ENCODE measurements at places on chromosomes 5 and 9. TPM values are rescaled to one million over a fixed set of nuclear protein-coding genes. Genes with fewer than 3 reads are reported as not detected.

DNA sequence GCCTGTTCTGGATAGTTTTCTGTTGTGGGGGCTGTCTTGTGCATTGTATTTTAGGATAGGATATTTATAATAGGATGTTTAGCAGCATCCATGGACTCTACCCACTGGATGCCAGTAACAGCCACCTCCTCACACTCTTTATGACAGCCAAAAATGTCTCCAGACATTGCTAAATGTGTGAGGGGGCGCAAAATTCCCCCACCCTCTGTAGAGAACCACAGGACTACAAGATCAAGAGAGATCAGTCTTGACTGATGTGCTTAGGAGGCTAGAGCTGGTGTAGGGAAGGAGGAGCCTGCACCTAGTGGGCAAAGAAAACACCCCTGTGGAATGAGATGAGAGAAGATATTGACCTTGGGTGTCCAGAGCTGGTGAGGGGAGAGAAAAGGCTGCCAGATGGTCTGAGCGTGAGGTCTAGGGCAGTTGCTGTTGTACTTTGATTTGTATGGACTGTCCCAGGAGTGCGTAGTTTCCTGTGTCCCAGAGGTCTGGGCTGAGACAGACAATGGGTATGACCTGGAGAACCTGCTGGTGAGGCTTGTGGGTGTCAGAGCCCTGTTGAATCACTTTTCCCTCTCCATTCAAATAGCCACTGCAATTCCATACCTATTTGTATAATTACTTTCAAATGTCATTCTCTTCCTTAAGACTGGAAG, 16.3 kb downstream of the DAPK1 start:
- no peak for DNase-seq

- DNase-seq, result no peak
Observed at GRCh38 chr5:66518753-66519152, 77.4 kb upstream of the MAST4 start.

DNA sequence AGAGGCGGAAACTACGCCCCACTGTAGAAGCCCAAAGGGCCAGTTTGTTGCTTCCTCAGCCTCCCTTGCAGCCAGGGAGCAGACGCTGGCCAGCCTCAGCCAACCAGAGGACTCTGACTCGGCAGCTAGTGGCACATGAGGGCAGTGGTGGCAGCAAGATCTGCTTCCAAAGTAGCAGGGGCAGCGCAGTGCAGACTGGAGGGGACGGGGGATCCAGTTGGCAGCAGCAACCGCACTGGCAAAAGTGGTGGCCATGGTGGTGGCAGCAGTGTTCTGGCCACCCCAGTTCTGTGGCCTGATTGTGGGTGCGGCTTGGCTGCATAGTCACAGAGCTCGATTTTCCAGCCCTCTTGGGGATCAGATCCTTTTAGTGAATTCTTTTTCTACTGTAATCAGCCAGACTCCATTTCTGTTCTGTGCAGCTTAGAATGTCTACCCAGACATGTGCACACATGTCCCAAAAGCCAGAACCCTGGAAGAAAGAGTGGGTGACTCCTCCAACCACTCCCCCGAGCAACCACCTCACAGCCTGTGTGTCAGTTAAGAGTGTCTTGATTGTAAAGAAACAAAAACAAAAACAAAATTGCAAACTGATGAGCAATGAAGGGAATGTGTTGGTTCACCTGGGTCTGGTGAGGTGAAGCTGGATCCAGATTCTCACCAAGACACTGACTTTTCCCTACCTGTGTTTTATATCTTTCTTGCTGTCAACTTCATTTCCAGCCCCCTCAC, 11.0 kb upstream of the ZBTB43 start:
- DNase-seq, result no peak

DNA sequence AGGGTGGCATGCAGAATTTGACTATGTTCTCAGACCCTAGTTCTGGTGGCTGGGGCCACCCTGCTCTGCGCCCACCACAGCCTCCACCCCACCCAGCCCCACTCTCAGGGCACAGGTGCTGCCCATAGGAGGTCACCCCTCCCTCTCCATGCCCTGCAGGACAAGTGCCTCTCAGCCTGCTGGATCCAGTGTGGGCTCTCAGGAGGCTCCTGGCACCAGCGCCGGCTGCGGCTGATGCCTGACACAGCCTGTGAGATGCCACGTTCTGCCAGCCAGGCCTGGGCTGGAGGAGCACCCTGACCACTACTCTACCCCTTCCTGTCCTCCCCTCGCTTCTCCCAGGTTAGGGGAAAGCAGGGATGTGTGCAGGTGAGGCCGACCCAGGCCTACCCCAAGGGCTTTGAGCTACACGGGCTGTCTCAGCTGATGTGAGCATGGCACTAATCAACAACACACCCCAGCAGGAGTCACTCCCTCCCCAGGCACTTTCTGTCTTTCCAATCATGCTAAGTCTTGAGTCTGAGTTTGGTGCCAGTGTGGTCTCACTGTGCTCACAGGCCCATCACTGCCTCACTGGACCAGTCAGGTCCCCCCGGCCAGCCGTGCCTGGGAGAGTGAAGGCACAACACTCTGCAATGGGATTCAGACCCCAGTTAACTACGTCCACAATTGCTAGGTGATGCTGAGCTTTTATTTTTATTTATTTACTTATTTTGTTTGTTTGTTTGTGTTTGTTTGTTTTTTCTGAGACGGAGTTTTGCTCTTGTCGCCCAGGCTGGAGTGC, 12.1 kb upstream of the BARX1 start:
- DNase-seq, result no peak

DNA sequence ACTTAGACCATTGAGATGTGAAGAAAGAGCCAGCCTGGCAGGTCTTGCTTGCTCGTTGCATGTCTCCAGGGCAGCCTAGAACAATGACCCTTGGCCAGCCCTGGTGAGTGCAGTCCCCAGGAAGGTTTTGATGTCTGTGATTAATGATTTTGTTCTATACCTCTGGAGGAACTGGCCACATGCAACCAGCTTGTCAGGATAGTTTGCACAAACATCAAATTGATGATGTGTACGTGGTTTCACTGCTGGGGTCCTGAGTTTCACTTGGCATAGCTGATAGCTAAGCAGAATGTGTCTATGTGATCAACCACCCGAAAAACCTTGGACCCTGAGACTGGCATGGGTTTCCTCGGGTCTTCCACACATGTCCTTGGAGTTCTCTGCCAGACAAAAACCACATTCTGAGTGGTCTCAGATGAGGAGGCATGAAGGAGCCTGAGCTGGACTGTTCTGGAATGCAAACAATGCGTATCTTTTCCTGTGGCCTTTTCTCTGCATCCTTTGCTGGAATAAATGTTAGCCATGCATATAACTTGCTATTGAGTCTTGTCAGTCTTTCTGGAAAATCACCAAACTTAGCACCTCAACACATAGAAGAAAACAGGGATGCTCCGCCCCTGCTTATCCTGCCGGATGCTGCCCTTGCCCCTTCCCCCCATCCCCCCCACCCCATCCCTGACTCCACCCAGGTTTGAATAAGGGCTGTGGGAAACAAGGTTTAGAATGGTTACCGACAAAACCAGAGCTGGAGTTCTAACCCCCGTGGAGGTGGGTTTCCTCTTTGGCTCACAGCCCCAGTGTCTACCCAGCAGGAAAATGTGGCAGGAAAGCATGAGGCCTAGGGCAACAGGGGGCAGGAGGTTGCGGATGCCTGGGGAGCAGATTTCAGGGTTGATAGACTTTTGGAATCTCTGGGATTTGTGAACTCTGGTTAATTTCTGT, 50.1 kb upstream of the ANKRD33B start:
- DNase-seq, result peak; percentile 31

DNA sequence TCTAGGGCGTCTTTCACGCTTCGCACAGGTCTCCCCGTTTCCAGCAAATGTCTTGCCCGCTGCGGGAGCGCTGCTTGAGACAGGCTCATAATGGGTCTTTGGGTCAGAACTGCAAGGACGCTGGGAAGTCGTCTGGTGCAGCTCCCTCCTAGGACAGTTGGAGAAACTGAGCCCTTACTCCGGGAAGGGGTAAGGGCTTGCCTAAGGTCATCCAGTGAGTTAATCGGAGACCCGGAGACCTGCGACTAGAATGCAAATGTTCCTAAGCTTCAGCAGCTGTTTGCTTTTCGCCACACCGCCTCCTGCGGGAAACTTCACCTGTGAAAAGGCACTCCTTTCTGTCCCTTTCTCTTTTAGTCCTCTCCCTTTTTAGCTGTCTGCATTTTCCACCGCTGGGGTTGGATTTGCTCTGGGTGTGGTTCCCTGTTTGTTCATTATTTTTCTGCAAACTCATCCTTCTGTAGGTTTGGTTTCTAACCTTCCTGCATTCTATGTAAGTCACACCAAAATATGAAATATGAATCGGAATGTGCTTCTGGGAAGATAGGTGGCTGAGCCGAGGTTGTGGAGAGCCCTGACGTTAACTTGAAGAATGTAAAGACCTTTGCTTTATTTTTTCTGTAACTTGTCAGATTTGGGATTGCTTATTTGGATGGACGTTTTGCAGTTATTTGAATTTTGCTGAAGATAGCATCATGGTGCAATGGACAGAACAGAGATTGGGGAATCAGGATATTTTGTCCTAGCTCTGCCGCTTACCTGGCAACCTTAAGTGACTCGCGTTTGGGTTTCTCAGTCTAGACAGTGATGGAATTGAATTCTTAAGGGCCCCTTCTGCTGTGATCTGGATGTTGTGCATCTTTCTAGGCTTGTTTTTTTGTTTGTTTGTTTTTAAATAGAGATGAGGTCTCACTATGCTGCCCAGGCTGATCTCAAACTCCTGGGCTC, 909 bp downstream of the SLC36A1 start:
- peak; percentile 60 for DNase-seq

The FCN1 gene
- total RNA-seq, result not detected

GRCh38 chr5:56512313-56512996, 279.3 kb upstream of the ANKRD55 start:
- DNase-seq, result no peak

DNA sequence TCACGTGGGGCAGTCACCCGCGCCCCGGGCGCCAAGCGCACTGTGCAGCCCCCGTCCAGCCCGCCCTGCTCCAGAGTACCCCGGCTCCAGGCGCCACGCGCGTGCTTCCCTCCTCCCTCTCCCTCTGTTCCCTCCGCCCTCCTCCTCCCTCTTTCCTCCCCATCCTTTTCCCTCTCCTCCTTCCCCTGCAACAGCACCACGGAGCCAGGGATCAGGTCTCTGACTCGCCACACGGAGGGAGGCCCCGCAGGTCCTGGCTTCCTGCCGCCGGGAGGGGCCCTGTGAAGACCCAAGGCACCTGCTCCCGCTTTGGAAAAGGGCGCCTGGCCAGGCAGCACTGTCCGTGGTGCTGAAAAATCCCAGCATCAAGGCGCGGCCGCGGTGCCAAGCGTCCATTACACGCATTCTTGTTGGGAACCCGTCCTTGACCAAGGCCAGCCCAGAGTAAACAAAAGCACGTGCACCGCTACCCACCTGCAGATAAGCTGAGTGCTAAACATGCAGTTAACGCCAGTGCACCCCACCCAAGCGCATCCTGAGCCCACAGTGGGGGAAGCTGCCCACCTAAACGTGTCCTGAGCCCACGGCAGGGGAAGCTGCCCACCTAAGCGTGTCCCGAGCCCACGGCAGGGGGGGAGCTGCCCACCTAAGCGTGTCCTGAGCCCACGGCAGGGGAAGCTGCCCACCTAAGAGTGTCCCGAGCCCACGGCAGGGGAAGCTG, 21.7 kb downstream of the SLC6A18 start:
- peak; percentile 59 for DNase-seq

The HMCN2 gene
- 0.11 TPM for total RNA-seq

- no peak for DNase-seq
Observed at GRCh38 chr9:71349218-71349617, 227.8 kb upstream of the TRPM3 start.

DNA sequence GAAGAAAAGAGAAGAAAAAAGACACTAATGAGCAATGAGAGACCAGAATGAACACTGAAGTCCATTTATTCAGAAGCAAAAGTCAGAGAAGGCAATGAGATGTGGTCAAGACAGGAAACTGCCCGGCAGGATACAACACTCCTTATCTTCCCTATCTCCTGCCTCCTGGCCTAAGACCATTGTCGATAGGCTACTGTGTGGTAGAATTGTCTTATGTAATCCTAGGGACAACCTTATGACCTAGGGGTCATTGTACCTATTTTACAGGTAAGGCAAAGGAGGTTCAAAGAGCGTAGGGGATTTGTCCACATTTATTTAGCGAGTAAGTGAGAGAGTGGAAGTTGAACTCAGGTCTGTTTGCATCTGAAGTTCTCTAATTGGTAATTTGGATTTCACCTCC, 63.0 kb upstream of the PTPN3 start:
- no peak for DNase-seq

DNA sequence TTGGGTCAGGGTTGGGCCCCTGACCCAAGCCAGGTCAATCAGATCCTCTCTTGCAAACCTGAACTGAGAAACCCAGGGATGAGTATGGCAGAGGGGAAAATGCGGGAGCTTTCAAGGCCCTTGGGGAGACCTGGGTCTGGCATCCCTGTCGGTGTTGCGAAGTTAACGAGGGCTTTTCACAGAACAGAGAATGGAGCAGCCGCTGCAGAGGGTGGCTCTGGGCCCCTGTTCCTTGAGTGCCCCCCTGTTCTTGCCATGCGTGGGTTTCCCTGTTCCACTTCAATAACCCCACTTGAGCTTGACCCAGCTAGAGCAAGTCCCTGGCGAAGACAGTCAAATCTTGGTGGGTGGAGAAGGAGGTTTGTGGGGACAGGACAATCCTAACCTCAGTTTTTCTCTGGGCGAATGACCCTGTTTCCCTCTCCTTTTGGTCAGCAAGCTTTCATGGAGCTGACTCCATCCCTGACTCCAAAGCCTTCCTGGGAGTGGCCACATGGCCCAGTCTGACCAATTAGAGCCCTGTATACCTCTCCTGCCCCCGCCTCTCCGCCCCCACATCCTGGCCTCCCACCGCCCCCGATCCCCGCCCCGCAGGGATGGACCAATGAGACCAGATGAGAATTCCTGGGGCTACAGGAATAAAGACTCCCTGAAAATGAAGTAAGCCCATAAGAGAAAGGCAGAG, 2.9 kb upstream of the VDAC1 start:
- DNase-seq, result no peak

The DAPK1 gene
- total RNA-seq, result not detected

- DNase-seq, result peak; percentile 95
Observed at GRCh38 chr5:40402007-40402364, 277.7 kb upstream of the PTGER4 start.

- peak; percentile 55 for DNase-seq
Observed at GRCh38 chr5:151924564-151925301, at the start of gene GLRA1. Gene GLRA1, minus strand, starts transcription at chr5:151924851. Its CDS starts 302 bp downstream, at chr5:151924549.

DNA sequence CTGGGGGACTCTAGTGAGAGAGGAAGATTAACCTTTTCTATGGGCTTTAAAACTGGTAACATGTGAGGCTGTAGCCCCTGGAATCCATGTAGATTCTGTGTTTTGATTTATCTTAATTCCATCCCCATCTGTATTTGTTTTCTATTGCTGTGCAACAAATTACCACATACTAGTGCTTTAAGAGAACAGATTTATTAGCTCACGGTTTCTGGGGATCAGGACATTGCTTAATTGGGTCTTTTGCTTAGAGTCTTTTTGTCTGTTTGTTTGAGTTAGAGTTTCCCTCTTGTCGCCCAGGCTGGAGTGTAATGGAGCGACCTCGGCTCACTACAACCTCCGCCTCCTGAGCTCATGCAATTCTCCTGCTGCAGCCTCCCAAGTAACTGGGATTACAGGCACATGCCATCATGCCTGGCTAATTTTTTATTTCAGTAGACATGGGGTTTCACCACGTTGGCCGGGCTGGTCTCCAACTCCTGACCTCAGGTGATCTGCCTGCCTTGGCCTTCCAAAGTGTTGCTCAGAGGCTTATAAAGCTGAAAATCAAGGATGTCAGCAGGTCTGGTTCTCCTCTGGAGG, 29.9 kb upstream of the GNA14 start:
- DNase-seq, result no peak

- no peak for DNase-seq
Observed at GRCh38 chr9:75438716-75439115, 350.4 kb downstream of the OSTF1 start.

The GABBR2 gene
- total RNA-seq, result 0.44 TPM

- DNase-seq, result no peak
Observed at GRCh38 chr9:14344053-14344524, 30.1 kb upstream of the NFIB start.
